Dermis microvascular lymphatic vessel endothelial cell (primary cell): ENCODE measurements at places on chromosomes 12 and 14. TPM values are rescaled to one million over a fixed set of nuclear protein-coding genes. Genes with fewer than 3 reads are reported as not detected.

DNA sequence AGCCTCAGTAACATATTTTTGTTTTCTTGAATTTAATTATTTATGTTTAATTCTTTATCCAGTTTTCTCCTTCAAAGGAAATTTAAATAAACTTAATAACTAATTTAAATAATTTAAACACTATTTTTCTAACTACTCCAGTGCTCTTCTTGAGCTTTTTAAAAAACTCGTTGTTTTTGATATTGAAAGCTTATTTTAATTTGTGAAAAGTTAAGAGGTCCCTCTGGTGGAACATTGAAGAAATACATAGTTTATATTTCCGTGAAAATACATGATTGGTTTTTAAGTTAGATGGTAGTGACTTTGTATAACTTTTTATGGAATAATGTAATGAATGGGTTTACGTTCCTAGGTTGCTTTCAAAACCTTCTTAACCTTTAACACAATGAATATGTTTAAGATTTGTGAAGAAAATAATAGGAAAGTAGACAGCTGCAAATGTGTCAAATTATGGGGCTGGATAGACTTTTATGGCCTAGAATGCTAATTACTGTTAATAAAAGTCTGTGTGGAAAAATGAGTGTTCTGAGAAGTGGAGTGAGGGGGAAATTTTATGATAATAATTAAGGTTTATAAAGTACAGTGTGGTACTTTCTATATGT is 45.9 kb upstream of the MSRB3 start:
- DNase-seq, result peak; percentile 47

GRCh38 chr12:42530284-42530683 is 59.3 kb downstream of the PRICKLE1 start:
- no peak for DNase-seq

DNA sequence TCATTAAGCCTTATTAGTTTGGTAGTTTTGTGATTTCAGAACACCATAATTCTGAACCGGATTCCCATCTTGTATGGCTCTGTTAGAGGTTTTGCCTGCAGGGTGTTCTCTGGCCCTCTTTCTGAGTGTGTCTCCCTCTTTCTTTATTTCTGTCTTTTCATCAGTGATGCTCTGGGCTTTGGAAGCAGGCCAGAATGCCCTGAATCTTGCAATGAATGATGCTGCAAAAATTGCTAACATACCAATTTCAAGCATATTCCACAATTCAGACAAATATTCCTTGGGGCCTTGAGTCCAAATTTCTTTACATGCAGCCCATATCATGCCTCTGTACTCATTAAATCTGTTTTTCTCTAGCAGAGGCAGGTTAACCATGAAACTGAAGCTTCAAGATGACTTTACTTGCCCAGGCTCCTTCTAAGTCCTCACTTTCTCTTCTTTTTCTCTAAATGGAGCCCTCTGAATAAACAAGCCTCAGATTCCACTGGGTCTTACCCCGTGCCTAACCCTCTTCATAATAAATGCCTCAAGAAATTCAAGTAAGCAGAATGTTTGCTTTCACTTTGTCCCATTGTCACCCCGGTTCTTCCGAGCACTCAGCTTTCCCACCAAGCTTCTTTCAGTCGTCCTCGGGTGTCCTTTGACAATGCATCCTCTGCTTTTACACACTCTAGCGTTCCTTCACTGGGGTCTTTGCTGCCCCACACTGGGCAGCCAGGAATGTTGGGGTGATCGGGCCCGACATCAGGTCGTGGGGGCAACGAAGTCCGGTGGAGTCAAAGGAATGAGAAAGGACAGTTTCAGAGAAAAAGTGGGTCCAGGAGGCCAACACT is 78.8 kb upstream of the SLC38A4 start:
- DNase-seq, result no peak

DNA sequence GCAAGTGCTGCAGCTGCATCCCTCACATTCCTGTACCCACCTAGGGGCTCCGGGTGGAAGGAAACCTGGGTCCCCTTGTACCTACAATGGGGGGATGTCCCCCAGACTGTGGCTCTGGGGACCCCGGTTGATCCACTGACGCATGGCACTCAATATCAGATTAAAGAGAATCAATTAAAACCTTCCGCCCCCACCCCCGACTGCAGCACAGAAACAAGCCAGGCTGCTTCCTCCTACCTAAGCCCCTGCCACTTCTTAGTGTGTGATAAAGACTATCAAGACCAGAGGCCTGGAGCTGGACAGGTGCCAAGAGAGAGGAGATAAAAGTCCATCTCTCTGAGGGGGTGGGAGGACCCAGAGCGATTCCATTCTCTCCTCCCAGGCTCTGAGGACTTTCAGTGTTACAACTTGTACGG is 28.2 kb upstream of the RPLP0 start:
- DNase-seq, result no peak

DNA sequence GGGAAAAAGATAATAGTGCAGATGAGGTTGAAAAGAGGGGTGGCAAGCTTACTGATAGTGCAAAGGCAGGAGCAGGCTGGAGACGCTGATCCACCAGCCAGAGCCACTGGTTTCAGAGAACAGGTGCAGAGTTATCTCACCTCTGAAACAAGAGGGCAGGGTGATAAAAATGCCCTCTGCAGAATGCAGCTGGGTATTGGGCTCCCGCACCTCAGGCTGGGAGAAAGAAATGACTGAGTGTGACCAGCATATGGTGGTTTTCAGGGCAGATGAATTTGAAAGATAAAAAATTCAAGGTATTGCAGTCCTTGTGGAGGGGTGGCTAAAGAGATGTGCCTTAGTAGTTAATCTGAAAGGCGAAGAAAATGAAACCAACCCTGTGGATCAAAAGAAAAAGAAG is 2.9 kb upstream of the TMEM30B start:
- no peak for DNase-seq

- DNase-seq, result no peak
Measured at GRCh38 chr14:104206281-104206904, 68.0 kb downstream of the KIF26A start.

- DNase-seq, result no peak
Measured at GRCh38 chr14:54667026-54667744, 100.3 kb downstream of the SAMD4A start.

- no peak for DNase-seq
Measured at GRCh38 chr12:14214495-14214894, 151.0 kb upstream of the ATF7IP start.

DNA sequence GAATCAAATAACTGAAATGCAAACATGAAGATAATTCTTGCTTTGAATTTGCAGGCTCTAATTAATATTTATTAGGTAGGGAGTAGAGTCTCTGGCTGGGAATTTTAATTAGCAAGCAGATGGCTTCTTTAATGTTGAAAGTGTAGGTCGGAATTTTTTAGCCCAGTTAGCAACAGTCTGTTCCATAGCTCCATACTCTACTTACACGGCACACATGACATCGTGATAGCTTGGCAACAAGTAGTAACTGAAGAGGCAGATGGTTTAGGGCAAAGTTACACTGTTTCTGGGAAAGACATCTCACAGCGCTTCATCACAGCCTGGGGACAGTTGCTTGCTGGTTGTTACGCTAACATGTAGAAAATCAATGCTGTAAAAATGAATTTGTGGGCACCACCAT is 710.7 kb downstream of the GALC start:
- no peak for DNase-seq

The TBC1D30 gene
- total RNA-seq, result 13.9 and 14.3 TPM in 2 replicates

The METAP2 gene
- total RNA-seq, result 43.7 and 50.5 TPM in 2 replicates

The ARHGDIB gene
- 39.8 and 69.4 TPM in 2 replicates for total RNA-seq

The POU6F1 gene
- 1.3 and 3.0 TPM in 2 replicates for total RNA-seq

The KRT73 gene
- total RNA-seq, result not detected in 2 replicates

The CLEC9A gene
- not detected in 2 replicates for total RNA-seq
